ENCODE measurements at places on chromosomes 11 and 22.
A peak's percentile ranks its signal among the peaks of the same experiment; 100 is the strongest.

DNA sequence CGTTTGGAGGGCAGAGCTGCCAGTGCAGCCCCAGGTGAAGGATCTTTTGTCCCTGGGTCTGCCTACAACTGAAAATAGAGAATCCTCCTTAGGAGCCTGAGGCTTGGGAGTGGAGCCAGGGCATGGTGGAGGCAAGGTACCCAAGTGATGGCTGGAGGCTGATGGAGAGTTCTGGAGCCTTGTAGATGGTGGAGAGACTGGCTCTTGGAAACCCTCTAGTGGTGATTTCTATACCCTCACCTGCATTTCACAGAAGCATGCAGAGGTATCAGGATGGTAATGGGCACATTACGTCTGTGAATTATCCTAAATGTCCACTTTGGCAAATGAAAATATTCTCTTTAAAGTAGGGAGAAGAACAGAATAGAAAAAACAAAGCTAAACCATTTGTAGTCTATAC, 44.4 kb downstream of the INSC start:
- peak; percentile 3 for DNase-seq

DNA sequence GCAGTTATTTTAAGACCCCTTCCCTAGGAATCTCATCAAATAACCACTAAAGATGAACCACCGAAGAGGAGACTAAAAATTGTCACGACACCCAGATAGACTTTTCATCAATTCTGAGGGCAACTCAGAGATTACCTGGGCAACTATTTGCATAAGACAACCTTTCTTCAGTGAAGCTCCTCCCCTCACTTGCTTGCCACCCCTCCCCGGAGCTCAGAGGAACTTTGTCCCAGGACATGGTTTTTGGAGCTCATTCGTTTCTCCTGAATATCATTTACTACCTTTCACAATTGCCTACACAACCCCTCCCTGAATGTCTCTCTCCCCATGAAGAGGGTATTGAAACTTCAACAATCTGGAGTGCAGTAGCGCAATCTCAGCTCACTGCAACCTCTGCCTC, 3.9 kb downstream of the AGBL2 start:
- no peak for DNase-seq

- no peak for DNase-seq
Measured at GRCh38 chr11:2891326-2892214, 6.0 kb upstream of the CDKN1C start.

DNA sequence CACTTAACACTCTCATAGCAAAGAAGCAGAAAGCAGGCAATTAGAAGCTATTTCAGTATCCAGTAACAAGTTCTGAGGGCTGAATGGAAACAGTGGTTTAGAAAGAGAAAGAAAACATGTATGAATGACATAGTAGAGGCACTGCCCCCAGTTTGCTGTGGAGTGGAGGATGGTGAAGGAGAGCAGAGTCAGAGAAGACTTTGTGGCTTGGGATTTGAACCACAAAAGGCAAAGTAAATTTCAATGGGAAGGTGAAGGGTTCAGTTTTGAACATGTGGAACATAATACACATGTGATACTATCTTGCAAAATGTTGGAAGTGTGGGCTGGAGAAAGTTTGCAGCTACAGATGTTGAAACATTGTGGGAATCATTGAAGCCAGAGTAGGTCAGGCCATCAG, 81.4 kb downstream of the SNX19 start:
- no peak for DNase-seq

DNA sequence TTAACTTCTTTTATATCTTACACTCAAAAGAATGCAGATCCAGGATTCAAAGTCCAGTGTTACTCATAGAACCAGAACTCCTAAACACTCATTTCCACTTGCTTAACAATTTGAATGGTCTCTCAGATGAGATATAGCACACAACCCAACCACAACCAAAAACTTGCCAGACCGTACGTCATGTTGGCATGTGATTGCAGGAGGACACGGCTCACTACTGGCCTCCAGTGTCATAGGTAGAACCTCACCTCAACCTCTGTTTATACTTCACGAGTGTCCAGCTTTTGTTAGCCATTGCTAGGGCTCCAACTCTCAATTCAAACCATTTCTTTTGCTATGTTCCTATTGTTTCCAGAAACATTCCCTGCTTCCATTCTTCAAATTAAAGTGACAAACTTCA, 58.5 kb upstream of the PDGFD start:
- DNase-seq, result no peak

GRCh38 chr22:25334162-25334490, 114.7 kb downstream of the CRYBB2 start:
- DNase-seq, result no peak

DNA sequence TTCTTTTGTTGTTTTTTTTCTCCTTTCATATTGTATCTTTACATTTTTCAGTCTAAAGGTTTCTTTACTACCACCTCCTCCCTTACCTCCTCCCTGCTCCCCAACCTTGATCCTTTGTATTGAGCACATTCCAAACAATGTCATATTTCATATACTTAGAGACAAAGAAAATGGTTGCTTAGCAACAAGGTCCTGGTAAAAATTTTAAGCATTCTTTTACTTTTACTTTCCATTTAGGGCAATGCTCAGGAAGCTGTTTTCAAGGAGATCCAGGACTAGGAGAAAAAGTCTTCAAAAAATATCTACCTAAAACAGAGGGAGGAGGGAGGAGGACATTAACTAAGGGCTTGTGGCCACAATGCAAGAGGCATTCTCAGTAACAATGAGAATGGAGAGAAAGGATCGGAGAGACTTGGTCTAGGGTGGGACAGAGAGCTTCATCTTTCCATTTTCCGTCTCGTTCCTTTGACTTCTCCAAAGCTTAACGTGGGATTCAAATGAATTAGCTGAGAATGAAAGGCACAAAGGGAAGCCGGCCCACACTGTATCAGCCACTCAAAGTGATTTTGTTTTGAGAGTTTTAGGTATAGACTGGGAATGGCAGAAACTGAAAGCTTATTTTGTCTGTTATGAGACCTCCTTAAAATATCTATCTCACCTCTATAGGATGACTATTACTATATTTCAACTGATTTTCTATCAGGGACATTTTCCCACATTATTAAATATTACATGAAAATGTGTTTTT, 455.7 kb downstream of the RAB38 start:
- DNase-seq, result no peak

- no peak for DNase-seq
Measured at GRCh38 chr22:39984006-39984405, 10.7 kb upstream of the FAM83F start.

- no peak for DNase-seq
Measured at GRCh38 chr11:61696602-61697001, 16.4 kb downstream of the DAGLA start.

DNA sequence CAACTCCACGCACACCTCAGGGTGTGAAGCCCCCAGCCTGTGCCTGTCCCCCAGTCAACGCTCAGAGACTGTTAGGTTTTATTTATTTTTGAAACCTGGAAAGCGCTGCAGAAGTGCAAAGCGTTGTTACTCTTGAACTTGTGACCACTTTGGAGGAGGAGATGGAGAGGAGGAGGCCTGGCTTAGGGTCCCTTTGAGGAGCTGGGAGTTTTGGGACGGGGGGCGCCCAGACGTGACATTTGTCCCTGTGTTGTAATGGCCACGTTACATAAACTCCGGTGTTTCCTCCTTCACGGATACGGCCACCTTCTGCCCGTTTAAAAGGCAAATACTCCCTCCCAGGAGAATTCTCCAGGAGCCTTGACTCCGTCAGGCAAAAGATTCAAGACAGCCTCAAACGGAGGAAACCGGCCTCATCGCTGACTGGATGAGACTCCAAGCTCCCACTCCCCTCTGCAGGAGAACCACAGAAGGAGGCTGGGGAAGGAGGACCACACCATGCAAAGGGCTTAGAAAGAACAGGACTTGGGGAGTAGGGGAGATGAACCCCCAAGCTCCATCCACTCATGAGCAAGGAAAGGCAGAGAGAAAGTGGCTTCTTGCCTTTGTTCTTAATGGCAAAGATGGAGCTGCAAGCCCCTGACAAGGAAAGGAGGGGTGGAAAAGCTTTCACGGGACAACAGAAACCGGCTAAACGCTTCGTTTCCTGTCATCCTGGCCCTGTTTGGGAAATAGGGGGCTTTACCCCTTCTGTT, 630 bp downstream of the PIK3IP1 start:
- DNase-seq, result peak; percentile 42

DNA sequence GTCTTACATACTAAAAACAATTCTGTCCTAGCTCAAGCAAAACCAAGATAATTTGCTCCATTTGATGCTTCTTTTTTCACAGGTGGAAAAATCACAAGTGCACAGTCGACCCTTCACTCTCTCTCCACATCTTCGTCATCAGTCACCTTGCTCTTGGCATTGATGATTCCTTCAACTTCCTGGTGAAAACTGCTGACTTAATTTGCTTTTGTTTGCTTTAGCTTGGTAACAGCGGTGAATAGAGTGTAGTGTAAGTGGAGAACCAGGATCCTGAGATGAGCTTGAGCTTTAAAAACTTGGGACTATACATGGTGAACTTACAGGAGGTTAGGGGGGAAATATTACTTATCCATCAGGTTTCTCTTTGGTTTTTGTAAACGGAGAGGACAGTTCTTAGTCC, 331.1 kb upstream of the ARHGAP42 start:
- no peak for DNase-seq

DNA sequence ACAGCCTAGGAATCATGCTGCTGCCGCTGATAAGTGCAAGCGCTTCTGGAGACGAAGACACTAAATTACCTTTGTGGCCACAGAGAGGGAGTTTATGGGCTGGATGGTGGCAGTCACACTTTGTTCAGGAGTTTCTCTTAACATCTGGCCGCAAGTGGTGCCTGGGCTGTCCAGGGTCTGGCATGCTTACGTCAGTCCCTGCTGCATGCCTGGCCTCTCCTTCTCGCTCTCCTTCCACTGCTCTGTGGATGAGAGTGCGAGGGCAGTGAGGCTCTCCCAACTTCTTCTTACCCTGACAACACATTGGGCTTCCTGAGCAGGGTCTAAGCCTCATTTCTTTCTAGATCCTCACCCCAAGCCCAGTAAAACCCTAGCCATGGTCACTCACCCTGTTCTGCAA, 160.7 kb upstream of the SEZ6L start:
- no peak for DNase-seq

- no peak for DNase-seq
Measured at GRCh38 chr22:17097062-17097461, 12.3 kb downstream of the IL17RA start.

GRCh38 chr11:101348786-101349185, 219.2 kb upstream of the PGR start:
- no peak for DNase-seq

DNA sequence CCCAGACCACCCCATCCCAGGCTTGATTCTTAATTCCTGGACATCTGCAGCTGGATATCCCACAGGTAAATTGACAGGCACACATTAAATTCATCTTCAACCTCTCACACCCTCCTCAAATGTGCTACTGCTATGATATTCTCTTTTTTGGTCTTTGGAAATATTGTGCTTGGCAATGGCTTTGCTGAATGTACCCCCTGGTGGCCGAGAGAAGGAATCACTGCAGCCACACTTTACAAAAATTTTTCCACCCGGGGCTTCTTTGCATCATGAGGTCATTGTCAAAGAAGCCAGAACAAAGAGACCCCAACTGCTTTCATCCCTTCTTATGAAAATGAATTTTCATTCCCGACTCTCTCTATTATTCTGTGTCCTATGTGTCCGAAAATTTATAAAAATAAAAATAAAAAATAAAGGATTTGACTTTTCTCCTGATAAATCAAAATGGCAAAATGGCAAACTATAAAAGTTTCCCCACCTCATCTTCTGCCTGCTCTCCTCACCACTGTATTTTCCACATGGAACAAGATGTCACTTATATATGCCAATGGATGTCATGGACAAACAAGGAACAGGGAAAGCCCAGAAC, 15.0 kb upstream of the CYB5R2 start:
- DNase-seq, result no peak

DNA sequence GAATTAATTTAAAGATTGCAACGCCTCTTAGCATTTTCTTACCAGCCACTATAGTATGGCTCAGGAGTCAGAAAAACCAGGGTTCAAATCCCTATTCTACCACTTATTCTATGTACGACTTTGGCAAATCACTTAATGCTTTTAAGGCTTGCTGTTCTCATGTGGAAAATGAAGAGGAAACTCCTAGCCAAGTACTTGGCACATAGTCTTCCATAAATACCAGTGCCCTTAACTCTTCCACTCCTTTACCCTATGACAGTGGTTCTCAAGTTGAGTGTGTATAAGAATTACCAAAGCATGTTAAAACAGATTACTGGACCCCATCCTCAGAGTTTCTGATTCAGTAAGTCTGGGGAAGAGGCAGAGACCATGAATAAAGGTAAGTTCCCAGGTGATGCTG, 107.6 kb downstream of the RBFOX2 start:
- no peak for DNase-seq

DNA sequence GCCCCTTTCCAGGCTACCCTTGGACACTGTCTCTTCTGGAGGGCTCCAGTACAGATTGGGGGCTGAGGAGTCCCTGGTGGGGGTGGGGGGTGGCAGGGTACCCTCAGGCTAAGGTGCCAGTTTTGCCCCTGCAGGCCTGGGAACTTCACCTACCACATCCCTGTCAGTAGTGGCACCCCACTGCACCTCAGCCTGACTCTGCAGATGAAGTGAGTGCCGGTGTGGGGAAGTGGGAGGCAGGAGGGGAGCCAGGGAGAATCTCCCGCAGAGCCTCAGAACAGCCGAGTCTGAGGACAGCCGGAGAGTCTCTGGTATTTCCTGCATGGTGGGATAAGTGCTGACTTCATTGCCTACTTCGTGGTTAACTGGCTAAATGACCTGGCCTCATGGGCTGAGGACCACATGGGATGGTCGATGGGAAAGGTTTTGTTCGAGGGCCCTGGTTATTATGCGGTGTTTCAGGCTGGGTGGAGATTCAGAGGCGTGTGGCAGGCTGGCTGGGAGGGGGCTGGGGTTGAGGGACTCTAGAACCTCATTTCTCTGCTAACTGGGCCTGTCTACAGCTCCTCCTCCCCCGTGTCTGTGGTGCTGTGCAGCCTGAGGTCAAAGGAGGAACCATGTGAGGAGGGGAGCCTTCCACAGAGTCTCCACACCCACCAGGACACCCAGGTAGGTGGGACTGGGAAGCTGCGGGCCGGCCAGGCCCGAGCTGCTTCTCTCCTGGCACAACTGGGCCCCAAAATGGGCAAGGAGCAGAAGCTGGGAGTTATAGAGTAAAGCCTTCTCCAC, 8.5 kb downstream of the TMEM258 start:
- no peak for DNase-seq

DNA sequence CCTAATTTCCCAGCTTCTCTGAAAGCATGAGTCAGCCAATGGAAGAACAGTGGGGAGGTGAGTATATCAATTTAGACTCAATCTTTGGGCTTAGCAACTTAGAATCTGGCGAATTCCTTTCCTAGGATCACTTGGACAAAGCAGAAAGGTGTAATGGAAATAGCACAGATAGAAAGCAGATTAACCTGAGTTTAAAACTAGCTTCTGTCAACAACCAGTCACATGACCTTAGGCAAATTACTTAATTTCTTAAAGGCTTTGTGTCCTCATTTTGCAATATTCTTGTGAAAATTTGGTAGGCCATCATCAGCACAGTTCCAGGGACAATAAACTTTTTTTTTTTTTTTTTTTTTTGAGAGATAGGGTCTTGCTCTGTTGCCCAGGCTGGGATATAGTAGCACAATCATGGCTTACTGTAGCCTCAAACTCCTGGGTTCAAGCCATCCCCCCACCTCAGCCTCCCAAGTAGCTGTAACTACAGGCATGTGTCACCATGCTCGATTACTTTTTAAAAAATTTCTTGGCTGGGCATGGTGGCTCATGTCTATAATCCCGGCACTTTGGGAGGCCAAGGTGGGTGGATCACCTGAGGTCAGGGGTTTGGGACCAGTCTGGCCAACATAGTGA, 40.8 kb upstream of the PCF11 start:
- no peak for DNase-seq
